Stromal cell of bone marrow (primary cell): ENCODE measurements at places on chromosomes 1 and 21.

DNA sequence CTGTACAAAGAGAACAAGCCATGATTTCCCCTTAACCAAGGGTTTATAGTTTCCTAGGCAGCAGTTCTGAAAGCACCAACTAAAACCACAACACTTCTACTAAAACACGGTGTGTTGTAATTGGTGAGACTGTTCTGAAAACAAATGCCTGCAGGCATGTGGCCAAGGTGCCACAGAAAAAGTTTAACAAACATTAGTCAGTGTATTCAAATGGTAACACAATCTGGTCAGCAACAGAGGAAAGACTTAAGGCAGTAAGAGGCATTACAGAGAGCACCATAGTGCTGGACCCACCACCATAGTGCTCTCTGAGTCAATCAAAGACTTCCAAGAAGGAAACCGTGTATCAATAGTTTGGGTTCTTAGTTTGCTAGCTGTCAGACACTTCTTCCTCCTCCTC lies 16.7 kb downstream of the SNIP1 start:
- peak; percentile 42 for DNase-seq

DNA sequence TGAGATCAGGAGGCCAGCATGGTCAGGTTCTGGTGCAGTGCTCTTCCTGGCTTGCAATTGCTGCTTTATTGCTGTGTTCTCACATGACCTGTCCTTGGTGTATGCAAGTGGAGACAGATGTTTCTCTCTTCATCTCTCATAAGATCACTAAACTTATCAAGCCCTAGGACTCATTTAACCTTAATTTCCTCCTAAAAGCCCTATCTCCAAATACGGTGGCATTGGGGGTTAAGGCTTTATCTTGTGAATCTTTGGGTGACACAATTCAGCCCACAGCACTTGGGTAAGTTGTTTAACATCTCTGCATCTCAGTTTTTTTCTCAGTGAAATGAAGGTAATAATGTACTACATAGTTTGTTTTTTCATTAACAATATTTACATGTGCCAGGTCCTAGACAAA lies 152.4 kb downstream of the RWDD3 start:
- DNase-seq = no peak

GRCh38 chr1:201475130-201475529 lies 6.1 kb upstream of the PHLDA3 start:
- no peak for DNase-seq

- DNase-seq = no peak
These were observed 95.3 kb upstream of the DPH5 start for GRCh38 chr1:101120868-101121267.

DNA sequence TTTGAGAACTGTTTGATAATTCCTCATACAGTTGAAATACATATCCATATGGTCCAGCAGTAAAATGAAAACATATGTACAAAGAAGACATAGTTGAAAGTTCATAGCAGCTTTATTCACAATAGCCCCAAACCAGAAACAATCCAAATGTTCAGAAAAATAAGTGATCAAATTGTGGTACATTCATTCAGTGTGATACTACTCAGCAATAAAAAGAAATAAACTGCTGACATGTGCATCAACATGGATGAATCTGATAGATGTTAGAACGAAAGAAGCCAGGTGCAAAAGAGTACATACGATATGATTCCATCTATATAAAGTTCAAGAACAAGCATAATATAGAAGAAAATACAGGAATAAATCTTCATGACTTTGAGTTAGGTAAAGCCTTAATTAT lies 77.2 kb downstream of the EVI5 start:
- no peak for DNase-seq

DNA sequence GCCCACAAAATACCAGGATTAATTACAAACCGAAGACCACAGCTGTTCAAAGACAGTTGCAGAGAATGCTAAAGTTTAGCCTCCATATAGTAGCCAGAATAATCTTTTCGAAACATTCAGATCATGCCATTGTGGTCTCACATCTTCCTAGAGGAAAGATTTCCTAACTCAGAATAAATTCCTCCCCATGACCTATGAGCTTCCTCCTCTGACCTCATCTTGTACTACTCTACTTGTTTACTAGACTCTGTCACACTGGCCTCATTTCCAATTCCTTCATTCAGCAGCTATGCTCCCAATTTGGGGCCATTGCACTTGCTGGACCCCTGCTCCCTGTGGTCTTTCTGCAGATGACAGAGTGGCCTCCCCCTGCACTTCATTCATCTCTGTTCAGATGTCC lies 71.8 kb upstream of the LRRC53 start:
- DNase-seq = no peak

DNA sequence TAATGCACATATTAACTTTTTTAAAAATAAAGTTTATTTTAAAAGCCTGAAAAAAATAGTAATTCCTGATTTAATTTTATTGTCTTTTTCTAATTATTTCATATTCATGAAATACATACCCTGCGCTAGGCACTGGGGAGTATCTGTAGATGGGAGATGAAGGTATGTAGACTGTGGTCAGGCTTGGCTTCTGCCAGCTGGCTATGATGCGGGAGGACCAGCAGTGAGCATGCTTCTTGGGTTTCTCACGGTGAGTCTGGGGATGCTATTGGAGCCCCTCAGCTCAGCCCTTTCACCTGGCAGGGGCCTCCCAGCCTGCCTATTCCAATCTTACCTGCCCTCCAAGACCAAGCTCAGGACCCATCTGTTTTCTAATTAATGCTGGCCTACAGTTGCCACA lies 138.4 kb downstream of the NOS1AP start:
- no peak for DNase-seq

DNA sequence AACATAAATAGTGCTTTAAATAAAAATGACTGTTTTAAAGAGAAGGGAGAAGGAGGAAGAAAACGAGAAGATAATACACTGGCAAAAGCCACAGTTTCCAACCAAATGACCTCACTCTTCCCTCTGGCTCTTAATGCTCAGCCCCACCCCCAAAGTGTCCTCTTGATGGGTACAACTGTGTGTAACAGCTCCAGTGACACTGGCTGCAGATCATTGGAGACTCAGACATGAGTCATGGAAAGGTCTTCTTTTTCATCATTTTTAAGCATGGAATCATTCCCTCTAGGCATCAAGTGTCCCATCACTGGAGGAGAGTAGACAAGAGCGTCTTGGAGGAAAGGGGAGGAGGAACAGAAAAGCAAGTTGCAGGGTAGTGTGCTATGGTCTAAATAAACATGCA lies 333.0 kb downstream of the PAPPA2 start:
- no peak for DNase-seq

- DNase-seq = no peak
These were observed 208.7 kb upstream of the DPYD start for GRCh38 chr1:98129491-98129890.

DNA sequence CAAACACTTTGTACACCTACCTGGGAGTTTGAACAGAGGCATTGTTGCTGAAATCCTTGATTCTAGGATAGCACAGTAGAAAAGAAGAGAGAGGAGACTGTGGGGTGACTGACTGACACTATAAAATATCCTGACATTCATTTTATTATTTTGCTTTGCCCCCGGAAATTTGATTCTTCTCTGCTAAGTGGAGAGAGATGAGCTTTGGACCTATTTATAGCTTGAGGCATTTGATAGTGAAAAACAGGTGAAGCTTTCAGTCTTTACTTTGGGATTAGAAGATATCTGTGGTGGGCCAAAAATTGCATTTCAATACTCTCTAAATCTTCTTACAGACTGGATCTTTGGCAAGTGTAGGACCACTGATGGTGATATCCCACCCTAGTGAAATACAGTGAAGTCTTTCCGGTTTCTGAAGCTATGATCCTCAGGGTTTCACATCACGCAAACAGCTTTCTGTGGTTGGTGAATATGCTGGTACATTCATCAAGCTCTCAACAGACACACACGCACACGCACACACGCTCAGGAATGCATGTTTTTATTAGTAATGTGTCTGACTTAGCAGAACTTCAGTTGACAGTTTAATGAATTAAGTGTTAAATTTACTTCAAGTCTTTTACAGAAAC lies at the start of gene AMPD1:
Gene AMPD1 (minus strand): TSS at position 117 of the 629 bp plus-strand sequence. CDS start 75 bp downstream, at position 42.
- DNase-seq = no peak
